ENCODE measurements at places on chromosomes 1 and 21.

GRCh38 chr1:17585266-17585987, 45.9 kb downstream of the ARHGEF10L start:
- DNase-seq: peak; percentile 68

DNA sequence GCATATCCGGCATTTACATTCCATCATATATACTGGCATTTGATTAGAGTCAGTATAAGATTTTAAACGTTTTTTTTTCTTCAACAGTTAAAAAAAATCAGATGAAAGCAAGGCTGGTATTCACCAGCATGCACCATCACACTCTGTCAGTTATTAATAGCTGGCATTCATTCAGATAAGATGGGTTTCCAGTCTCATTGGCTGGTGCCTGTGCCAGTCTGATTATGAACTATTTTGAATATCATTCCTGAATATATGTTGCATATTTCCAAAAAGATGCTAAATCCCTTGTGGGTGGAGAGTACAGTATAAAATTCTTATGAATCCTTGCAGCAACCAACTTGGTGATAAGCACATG, 211.7 kb downstream of the GPATCH2 start:
- DNase-seq: no peak

- DNase-seq: peak; percentile 28
Observed at GRCh38 chr1:206455666-206456344, 14.5 kb upstream of the IKBKE start.

- DNase-seq: no peak
Observed at GRCh38 chr21:31752967-31753366, 21.0 kb upstream of the SCAF4 start.

All from NCI-H524 treated with DMSO at 0.1 percent for 48 hours (cell line).